ENCODE measurements at places on chromosomes 1 and 21.
A peak's percentile ranks its signal among the peaks of the same experiment; 100 is the strongest.

- no peak for DNase-seq
Observed at GRCh38 chr1:172515436-172515835, 17.5 kb upstream of the SUCO start.

- no peak for DNase-seq
Observed at GRCh38 chr1:112805155-112805853, 90.2 kb upstream of the PPM1J start.

GRCh38 chr1:115839029-115839678 is 1.8 kb downstream of the NHLH2 start:
- DNase-seq: peak; percentile 68

GRCh38 chr1:115116512-115116911 is 27.2 kb upstream of the TSPAN2 start:
- DNase-seq: no peak

DNA sequence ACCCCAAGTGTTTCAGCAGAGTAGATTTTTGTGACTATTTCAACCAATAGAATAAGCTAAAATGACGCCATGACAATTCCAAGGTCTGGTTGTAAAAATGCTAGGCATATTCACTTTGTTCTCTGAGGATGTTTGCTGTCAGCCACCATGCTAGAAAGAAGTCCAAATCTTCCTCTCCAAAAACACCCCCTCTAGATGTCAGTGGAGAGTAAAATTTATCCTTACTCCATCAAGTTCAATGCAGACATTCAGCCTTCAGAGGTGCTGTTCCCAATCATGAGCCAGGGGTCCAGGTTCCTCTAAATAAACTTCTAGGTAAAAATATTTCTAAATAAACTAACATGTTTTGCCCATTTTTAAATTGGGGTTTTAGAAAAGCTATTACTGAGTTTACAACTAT is 395.4 kb upstream of the ADAMTS5 start:
- DNase-seq: no peak

- DNase-seq: no peak
Observed at GRCh38 chr21:17612023-17612564, 607 bp downstream of the BTG3 start.

DNA sequence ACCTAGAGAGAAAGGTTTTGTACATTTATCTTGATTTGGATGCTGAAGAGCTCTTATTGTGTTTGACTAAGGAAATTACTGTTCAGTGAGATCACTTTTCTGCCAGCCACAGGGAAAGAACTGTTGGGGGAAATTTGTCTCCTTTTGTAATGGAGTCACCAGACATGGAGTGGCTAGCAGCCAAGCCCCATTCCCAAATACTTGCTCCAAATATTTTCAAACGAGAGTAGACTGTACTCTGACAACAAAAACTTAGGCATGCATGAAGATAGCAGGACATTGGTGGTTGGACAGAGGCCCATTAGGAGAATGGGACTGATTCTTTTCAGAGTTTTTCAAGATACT is 21.1 kb downstream of the IPO9 start:
- DNase-seq: no peak

- no peak for DNase-seq
Observed at GRCh38 chr1:159079525-159079924, 3.0 kb upstream of the AIM2 start.

DNA sequence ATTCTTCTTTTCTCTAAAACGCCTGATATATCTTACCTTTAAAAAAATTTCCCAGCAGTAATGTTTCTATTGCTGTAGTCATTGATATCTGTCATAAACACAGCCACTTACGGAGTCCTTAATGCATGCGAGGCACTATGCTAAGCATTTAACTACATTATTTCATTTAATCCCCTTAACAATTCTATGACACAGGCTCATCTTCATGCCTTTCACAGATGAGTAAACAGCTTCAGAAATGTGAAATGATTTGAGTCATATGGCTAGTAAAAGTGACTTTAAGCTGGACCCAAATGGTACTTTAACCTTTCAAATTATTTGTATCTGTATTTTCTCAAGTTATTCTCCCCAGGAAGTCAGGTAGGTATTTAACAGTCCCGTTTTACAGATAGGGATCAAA is 125.1 kb upstream of the FGGY start:
- DNase-seq: no peak

- no peak for DNase-seq
Observed at GRCh38 chr1:167594822-167595221, 35.2 kb upstream of the RCSD1 start.

DNA sequence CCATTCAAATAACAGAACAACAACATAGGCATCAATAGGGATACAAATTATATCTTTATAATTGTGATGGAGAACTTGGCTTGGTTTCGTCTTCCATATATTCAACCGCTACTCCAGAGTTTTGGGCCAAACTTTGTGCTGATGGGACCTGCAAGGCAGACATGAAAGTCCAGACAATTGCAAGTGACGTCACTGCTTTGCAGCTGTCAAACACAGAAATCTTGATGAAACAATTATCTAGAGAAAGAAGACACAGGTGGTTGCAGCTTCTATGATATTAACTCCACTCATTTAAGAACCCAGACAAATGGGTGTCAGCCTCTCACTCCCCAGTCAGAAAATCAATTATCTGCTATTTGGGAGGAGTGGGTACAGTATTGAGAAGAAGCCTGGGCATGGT is 390.6 kb downstream of the NUF2 start:
- DNase-seq: no peak

DNA sequence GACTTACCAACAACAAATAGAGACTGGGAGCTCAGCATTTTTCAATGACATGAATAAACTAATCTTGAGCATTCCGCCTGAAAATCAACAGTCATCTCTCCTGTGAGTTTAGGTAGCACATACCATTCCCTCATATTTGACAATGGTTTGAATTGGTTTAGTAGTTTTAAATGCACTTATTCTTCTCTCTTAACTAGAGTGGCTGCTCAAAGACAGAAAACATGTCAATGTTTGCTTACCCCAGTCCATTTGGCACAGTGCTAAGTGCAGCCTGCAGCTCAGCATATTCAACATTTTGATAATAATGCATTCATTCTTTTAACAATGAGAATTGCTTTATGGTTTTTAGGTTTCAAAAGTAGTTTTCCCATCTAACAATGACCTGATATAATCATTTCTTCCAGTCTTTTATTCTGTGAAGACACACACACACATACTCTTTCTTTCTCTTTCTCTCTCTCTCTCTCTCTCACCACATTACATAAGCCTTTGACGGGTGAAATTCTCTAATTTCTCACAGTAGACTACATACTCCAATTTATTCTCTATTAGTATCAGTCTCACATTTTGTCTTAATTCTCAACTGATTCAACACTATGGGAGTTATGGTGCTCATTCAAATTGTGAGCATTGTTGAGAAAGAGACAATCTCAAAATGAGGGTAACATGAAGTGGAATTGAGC is 432.3 kb downstream of the LRRIQ3 start:
- no peak for DNase-seq

GRCh38 chr1:54564312-54565112 is 16.5 kb downstream of the ACOT11 start:
- no peak for DNase-seq
